ENCODE measurements at places on chromosomes 2 and 18.

- DNase-seq, result no peak
Measured at GRCh38 chr2:239878686-239879085, 146.5 kb downstream of the NDUFA10 start.

GRCh38 chr2:216571909-216572513 lies 61.2 kb upstream of the IGFBP2 start:
- no peak for DNase-seq

DNA sequence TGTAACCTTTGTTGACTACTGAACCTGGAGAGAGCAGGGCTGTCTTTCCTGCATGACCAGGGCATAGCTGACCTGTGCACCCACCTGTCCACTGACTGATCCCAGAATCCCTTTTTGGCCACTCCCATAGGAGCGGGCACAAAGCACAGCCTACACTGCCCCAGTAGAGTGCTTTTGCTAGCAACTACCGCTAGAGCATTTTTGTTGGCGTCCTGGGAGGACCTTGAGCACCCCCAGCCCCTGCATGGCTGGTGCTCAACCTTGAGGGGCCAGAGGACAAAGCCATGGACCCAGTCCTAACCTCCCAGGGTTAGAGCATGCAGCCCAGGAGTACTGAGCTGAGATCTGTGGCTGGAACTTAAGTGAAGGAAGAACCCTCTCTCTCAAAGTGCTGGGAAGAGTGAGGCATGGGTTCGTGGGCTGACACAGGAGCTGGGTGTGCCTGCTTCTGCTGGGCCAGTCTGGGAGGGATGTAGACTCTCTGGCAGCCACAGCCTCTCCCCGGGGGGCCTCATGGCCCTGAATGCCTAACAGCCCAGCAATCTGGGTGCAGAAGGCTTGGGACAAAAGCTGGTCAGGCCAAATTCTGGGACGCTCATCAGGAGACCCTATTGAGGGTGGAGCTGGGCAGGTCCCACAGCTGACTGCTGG lies 140.0 kb downstream of the GALNT1 start:
- no peak for DNase-seq

DNA sequence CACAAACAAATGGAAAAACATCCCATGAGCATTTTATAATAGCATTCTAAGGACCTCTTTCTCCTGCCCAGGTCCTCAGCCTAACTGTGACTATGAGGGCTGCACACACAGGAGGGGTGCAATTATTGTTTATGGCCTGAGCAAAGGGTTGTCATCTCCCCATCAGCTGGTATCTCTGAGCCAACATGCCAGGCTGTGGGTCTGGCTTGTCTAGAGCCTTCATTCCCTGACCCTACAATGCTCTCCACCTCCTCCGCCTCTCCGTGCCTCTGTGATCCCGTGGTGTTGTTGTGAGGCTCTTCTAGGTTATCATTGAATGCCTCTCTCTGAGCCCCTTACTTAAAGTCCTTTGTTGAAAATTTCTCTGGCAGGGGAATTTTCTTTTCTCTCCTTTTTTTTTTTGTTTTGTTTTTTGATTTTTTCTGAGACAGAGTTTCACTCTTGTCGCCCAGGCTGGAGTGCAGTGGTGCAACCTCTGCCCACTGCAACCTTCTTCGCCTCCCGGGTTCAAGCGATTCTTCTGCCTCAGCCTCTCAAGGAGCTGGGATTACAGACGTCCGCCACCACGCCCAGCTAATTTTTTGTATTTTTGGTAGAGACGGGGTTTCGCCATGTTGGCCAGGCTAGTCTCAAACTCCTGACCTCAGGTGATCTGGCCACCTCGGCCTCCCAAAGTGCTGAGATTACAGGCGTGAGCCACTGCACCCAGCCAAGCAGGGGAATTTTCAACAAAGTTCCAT lies 126.4 kb downstream of the SMAD7 start:
- DNase-seq, result no peak

DNA sequence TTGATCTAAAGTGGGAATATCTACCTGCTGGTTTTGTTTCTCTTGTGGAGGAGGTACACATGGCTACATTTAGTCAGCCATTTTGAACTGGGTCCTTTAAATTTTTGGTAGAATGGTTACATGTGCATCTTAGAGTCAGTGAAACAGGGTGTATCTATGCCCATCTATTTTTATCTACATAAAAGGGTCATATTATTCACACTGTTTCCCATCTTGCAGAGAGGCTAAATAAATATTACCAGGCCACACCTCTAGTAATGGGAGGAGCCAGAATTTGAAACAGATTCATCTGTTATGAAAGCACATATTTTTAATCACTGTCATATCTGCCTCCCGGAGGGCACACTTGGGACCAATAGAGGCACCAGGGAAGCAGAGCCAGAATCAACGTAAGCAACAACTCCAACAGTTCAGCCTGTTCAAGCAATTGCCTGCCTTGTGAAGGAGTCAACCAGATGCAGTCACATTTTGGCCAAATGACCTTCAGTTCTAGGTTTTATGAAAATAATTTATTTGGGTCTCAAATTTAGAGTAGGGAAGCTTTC lies 376.8 kb downstream of the TSN start:
- DNase-seq, result no peak

- DNase-seq, result no peak
Measured at GRCh38 chr2:481388-481787, 193.5 kb upstream of the ALKAL2 start.

DNA sequence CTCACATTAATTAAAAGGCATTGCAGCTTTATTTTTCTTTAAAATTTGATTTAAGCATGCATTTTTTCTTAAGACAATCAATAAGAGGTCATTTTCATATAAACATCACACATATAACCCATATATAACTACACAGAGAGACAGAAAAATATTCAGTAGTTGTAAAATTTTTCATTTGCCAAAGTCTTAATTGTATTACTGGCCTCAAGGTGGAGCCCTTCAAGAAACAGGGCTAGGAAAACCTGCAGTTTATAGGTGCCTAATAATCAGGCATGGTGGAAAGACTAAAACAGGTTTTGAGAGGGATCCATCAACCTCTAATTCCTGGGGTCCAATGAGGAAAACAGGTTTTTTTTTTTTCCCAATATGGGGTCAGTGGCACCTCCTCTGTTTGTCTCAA lies 71.3 kb upstream of the ZNF804A start:
- no peak for DNase-seq

GRCh38 chr18:48826271-48826670 lies 124.5 kb downstream of the SMAD7 start:
- no peak for DNase-seq

- no peak for DNase-seq
Measured at GRCh38 chr2:231642631-231643494, 50.2 kb downstream of the TEX44 start.

DNA sequence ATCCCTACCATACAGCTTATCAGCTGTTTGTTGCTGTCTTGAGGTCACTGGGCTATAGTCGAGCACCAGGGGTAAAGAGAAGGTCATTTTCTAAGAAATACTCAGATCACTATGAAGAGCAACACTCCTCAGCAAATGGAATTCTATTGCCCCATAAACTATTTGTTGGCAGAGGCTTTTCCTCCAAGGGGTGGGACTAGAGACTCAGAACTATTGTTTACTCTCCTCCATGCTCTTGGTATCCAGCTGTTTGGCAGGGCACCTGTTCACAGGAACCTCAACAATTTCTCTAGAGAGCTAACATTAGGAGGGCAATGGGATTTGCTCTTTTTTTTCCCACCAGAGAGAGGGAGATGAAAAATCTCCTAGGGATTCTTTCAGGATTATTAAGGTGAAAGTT lies 249.1 kb upstream of the SPRED2 start:
- DNase-seq, result peak; percentile 14

DNA sequence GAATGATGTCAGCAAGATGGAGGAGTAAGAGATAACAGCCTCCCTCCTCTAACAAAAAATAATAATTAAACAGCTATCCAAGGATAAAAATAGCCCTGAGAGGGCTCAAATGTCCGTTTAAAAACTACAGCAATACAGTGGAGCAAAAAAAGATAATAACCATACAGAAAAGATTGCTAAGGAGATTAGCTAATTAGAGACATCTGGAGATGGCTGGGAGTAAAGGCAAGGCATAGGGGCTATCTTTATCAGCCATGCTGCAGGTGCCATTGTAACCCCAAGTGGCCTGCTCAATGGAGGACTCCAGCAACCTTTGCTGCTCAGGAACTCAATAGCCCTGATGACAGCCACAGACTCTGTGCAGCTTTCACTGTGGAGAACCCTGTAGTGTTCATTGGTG lies 42.7 kb downstream of the MDH1 start:
- no peak for DNase-seq

GRCh38 chr18:29008809-29009208 lies 831.9 kb upstream of the CDH2 start:
- no peak for DNase-seq

DNA sequence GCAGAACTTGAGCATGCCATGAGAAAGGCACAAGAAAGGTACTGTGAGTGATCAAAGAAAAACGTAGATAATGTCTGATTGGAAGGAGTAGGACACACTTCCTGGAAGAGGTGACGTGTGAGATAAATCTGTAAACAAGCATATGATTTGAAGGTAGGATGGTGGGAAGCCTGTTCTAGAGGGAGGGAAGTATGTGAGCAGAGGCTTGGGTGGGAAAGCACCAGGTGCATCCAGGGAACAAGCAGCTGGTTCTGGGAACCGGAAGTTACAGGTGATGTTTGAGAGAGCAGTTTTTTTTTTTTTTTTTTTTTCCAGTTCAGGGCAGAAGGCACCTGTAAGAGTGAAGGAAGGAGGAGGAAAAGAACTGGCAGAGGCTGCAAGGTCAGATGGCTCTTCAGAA lies 116.6 kb upstream of the EFEMP1 start:
- no peak for DNase-seq

GRCh38 chr2:26172871-26173775 lies at the start of gene GAREM2:
TSS of gene GAREM2 (plus strand) at chr2:26173088. CDS start at chr2:26173221, 133 bp downstream.
- DNase-seq, result no peak

- peak; percentile 49 for DNase-seq
Measured at GRCh38 chr2:181457121-181457740, at the start of gene ITGA4. TSS of gene ITGA4 (plus strand) at chr2:181457386. CDS start at chr2:181457655, 269 bp downstream.

GRCh38 chr2:128178650-128179460 lies 87.9 kb downstream of the UGGT1 start:
- DNase-seq, result no peak

- no peak for DNase-seq
Measured at GRCh38 chr18:75213611-75214331, 3.2 kb downstream of the TSHZ1 start.

DNA sequence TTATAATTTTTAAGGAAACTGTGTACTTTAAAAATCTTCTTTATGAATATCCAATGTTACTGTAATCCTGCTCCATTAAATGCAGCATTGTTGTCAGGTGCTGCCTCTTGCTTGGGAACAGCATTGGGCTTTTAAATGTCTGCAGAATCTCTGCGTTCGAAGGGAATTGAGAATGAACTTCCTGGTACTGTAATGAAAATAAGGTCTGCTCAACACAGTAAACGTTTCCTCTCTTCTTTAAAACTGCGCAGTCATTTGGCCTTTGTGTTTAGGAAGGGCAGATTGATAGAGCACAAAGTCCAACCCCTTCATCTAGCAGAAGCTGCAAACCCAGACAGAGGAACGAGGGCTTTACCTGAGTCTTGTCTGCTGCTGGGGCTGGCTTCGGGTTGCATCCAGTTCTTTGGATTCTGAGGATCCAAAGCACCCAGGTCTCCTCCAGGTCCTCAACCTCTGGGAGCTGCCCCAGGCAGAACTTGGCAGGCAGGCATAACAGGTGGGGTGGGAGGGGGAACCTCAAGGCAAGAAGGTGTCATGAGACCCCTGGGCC lies 104.5 kb downstream of the UGGT1 start:
- no peak for DNase-seq

DNA sequence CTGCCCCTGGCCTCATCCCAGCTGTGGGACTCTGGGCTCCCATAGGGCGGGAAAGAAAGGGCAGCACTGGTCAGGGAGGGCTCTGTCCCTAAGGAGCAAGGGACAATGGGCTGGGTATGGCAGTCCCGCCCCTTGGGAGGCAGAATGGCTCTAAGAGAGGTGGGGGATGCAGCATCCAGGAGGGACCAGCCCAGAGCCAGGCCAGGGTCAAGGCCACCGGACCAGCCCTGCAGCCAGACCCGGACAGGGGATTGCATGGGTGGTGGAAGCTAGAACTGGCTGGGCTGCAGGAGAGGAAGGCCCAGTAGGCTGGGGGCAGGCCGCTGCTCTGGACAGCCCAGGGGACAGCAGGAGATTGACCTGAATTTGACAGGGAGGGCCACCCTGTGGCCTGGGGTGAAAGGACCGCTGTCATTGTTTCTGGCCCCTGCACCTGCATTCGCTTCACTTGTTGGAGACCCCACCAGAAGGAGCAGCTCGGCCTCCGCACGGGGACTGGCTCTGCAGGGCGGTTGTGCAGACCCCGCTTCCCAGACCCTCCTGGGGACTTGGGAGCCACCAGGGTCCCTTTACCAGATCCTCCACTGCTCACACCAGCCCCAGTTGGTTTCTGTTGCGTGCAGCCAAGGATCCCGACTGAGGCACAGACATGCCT lies 14.6 kb downstream of the RAMP1 start:
- DNase-seq, result no peak

GRCh38 chr18:76992226-76993084 lies 140.1 kb downstream of the MBP start:
- no peak for DNase-seq

DNA sequence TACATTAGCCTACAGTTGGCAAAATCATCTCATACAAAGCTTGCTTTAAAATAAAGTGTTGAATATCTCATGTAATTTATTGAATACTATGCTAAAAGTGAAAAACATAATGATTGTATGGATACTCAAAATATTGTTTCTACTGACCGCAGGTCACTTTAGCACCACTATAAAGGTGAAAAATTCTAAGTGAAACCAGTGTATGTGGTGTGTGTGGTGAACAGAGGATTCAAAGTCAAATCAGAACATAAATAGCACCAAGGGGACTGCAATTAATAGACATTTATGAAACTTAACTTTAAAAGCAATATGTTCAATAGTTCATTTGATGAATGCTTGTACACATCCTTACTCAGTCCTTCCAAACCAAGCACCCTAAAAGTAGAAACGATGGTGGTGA lies 145.8 kb downstream of the AKAIN1 start:
- no peak for DNase-seq

GRCh38 chr2:98470851-98471255 lies 26.2 kb downstream of the INPP4A start:
- no peak for DNase-seq

GRCh38 chr2:145975406-145975805 lies 1455.5 kb upstream of the ZEB2 start:
- no peak for DNase-seq

GRCh38 chr18:42137693-42138375 lies 182.8 kb downstream of the PIK3C3 start:
- no peak for DNase-seq

- no peak for DNase-seq
Measured at GRCh38 chr2:2875831-2876230, 501.8 kb downstream of the EIPR1 start.

- DNase-seq, result no peak
Measured at GRCh38 chr2:69535817-69536241, 98.6 kb upstream of the NFU1 start.

DNA sequence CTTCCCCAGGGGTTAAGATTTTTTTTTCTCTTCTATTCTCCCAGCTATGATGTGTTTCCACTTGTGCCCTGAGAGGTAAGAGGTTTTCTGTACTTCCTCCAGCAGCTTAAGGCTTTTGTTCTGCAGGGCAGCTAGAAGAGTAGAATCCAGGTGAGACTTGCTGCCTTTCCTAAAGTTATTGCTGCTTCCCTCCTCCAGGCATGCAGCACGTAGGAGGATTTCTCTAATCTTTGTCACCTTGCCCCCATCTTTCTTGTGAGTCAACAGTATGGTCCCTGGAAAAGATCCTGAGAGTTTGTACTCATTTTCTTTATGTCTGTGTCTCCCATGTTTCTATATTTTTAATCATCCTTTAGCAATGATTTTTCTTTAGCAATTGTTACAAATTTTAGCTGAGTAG lies 462.2 kb downstream of the SETBP1 start:
- peak; percentile 15 for DNase-seq

Data from DMS79 (cell line).